ENCODE measurements at places on chromosomes 5 and 9.

GRCh38 chr5:146203872-146204192, 427 bp downstream of the RBM27 start:
- no peak for DNase-seq

GRCh38 chr9:6889868-6890267, 132.1 kb downstream of the KDM4C start:
- DNase-seq: no peak

- DNase-seq: no peak
Observed at GRCh38 chr5:130836729-130837649, 328.1 kb downstream of the HINT1 start.

DNA sequence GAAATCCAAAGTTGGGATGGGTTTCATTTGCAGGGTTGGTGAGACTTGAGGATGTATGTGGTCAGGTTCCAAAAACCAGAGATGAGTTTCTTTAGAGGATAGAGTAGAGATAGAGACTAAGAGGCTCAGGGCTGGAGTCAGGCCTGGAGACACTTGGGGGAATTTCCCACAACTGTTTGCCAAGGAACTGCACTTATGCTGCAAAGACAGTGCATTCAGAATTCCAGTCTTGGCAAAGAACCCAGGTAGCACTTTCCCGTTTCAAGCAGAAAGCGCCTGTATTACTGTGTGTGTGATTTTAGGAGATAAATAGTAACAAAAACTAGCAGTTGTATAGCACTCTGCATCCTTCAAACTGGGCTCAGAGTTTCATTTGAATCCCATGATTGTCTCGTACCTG, 55.4 kb downstream of the SNCAIP start:
- no peak for DNase-seq

GRCh38 chr5:141356950-141357349, 2.1 kb downstream of the PCDHGA4 start:
- DNase-seq: no peak

DNA sequence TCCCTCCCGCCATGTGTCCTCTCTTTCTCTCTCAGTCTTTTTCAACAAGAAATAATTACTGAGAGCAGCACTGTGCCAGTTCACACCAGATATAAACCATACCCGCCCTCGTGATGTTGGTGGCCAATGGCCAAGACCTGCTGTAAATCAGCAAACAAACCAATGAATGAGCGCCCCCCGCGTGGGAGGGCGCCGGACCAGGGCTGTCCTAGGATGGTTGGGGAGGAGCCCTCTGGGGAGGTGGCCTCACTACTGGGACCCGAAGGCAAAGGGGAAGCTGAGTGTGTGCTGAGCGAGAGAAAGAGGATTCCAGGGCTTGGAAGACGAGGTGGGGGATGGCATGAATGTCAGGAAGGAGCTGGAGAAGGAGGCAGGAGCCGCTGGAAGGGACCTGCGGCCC, 51.2 kb upstream of the BARHL1 start:
- DNase-seq: no peak

DNA sequence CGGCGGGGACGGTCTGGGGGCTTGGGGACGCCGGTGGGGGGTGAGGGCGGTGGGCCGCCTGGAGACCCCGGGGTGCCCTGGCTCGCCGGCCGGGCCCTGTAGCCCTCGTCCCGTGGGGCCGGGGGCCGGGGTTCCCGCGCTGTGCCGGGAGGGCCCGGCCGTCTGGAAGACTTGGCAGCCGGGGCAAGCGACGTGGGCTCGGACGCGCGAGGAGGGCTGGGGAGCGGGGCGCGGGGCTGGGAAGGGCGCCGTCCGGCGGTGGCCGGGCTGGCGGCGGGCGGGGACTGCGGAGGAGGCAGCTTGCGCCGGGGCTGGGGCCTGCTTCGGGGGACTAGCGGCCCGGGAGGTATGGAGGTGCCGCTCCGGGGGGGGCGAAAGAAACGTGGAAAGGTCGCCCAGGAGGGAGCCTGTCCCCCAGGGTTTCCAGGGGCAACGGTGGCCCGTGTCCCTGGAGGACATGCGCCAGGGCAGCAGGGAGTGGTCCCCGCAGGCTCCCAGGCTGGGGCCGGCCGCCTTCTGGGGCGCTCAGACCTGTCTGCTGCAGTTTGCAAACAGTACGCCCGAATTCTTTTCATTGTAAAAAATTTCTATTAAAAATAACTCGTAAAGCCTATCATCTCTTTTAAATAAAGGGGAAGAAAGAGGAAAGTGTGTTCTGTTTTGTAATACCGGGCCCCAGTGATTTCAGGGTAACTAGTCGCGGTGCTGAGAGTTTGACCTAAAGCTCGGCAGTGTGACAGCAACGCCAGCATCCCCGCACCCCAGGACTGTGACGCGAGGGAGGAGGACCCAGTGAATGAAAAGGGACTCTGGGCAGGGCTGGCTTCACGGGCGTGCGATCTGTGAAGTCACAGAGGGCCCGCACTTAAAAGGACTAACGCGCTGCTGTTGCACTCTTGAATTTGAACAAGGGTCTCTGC, 752 bp upstream of the ANKH start:
- DNase-seq: peak; percentile 90

DNA sequence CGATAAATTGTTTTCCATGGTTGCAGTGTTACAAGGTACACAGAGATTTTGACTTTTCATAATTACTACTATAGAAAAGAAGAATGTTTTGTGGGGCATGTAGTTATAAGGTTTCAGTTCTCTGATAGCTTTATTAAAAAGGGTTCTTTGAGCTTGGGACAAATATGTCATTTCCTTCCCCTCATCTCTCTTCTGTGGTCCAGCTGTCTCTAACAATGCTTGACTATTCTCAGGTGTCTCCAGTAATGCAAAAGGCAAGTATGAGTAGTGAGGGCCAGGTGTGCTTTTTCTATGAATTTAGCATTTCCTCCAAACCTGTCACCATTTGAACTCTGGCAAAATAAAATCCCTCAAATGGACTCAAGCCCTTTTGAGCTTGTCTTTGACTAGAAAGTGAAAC, 84.3 kb downstream of the SLF1 start:
- no peak for DNase-seq

DNA sequence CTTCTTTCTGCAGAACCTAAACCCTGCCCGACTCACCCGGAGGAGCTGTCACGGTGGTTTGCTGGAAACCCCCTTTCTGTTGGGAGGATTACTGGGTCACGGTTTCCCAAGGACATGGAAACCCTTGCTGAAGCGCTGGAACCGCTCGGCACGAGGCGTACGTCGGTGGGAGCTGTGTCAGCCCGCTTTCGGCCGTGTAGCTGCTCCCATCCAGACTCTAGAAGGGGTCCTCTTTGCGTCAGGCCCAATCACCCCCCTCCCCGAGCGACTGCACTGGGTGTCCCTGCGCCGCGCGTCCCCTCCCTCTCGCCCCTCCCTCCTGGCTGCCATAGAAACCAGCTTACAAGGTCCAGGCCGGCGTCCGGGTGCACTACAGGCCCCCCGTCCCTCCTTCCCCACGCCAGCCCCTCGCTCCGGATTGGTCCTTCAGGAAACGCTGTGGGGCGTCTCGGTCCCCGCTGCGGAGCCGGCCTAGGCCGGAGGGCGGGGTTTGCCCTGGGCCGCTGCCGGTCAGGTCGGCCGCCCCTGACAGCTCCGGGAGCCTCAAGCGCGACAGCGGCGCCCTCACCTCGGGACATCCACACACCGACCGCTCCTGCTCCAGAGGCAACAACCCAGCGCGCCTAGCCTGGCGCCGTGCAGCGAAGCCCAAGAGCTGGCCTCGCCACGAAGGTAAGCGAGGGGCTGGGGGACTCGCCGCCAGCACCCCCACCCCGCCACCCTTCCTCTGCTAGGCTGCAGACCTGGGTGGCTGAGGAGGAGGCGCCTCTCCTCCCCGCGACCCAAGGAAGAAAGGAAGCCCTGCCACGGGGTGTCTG, at the start of gene NIM1K:
Gene NIM1K (plus strand): TSS at position 486 of the 818 bp plus-strand sequence. CDS start 53,551 bp downstream, outside the sequence.
- peak; percentile 86 for DNase-seq

DNA sequence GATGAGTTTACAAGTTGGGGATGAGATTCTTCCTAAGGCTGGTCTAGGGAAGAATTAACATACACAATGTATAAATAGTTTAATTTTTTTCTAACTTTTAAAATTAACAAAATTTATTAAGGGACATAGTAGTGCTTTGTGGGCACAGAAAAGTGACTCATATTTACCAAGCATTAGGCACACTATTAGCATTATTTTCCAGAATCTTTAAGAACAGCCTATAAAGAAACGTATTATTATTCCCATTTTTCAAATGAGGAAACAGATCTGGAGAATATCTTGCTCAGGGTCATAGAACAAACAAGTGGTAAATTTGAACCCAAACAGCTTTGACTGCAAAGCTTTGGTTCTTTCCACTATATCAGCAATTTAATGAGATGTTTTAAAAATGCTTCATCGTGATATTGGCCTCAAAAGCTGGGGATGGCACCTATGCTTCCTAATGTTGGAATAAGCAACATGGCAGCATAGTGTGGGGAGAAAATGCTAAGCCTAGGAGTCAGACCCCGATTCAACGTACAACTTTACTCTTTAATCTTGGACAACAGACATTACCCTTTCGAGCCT, 55.9 kb downstream of the ABCA1 start:
- DNase-seq: no peak

DNA sequence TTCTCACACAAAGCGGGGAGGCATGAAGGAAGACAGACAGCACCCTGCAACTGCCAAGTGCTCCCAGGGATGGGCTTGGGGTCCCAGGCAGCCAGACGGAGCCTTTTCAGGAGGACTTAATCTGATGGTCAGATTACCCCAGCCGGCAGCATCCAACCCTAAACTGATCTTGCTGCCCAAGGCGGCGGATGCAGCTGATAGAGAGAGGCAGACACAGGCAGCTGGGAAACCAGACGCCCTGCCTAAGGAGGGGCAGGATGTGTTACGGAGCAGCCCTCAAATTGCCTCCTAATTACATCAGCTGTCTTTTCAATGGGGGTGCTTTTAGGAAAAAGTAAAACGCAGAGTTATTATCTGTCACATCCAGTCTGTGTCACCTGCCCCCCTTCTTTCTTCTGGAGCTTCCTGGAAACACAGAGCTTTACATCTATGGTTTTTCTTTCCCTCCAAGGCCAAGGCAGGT, 190.9 kb upstream of the PANK3 start:
- DNase-seq: no peak

DNA sequence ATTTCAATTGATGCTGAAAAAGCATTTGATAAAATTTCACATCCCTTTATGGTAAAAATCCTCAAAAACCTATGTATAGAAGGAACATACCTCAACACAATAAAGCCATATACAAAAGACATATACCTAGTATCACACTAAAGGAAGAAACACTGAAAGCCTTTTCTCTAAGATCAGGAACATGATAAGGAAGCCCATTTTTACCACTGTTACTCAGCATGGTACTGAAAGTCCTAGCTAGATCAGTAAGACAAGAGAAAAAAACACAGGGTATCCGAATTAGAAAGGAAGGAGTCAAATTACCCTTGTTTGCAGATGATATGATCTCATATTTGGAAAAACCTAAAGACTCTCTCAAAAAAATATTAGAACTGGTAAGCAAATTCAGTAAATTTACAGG, 350.2 kb upstream of the PDE4D start:
- DNase-seq: no peak

- DNase-seq: no peak
Observed at GRCh38 chr5:146539973-146540372, 24.0 kb upstream of the GPR151 start.

- DNase-seq: no peak
Observed at GRCh38 chr5:39427229-39427628, 2.4 kb upstream of the DAB2 start.

- DNase-seq: no peak
Observed at GRCh38 chr5:138844812-138845513, 30.2 kb downstream of the LRRTM2 start.

DNA sequence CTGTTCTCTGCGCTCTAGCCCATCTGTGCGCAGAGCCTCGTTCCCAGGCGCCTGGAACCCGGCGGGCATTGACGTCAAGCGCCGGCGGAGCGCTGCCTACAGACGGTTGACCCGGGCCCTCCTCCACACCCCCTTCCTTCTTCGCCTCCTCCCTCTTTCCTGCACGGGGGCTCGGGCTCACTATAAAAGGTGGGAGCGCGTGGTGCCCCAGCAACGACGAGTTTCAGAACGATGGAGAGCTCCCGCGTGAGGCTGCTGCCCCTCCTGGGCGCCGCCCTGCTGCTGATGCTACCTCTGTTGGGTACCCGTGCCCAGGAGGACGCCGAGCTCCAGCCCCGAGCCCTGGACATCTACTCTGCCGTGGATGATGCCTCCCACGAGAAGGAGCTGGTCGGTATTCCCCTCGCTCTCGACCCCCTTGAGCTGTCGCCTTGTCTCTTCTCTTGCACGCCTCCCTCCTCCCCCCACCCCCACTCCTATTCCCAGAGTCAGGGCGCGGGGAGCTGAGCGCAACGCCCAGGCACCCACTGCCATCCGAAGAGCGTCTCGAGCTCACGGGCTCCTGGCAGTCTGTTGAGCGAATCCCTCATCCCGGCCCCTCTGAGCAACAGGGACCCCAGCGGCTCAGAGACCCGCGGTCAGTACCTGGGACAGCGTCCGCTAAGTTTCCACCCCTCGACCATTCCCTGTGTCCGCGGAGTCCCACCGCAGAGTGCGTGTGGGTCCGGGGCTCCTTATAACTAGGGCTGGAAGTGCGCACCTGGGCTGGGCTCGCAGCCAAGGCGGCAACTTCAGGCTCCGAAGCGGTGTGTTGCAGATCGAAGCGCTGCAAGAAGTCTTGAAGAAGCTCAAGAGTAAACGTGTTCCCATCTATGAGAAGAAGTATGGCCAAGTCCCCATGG, at the start of gene CARTPT:
Gene CARTPT (plus strand): TSS at position 213 of the 902 bp plus-strand sequence. CDS start 19 bp downstream, at position 232.
- no peak for DNase-seq

- DNase-seq: no peak
Observed at GRCh38 chr9:71955300-71955915, 44.0 kb downstream of the C9orf85 start.

- peak; percentile 73 for DNase-seq
Observed at GRCh38 chr9:134983074-134983473, 65.4 kb upstream of the FCN1 start.

GRCh38 chr9:93958819-93959682, 3.9 kb upstream of the BARX1 start:
- peak; percentile 78 for DNase-seq

GRCh38 chr9:93171261-93171990, 12.5 kb upstream of the WNK2 start:
- no peak for DNase-seq

DNA sequence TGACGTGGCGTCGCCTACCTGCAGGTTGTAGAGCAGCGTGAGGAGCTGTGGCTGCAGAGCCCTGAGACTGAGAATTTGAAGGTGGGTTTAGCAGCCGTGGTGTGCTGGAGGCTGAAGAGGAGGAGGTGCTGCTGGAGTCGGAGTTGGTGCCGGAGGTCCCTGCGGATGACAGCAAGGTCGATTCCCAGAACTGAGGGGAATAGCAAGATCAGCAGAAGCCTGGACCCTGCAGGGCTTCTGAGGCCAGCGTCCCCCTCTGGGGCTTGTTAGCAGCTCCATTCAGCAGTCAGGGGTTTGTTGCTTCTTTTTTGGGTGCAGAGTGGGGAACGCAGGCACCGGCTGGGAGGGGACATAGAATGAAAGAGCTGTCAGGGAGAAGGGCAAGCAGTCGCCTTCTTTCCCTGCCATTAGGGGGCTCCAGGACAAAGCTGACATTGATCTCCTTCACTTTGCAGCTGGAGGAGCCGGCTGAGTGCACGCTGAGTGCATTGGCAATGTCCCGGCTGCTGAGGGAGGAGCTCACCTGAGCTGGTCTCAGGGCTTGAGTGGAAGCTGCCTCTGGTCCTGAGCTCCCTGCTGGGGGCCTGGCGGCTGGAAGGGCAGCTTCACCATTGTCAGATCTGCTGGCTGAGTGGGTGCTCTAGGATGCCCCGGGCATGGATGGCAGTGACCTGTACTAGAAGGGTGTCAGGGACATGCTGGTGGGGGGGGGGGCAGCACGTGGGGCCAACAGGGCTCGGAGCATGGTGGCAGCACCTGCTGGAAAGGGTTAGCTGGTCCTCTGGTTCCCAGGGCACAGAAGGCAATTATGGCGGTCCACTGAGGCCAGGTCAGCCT, 20.8 kb downstream of the OBP2B start:
- DNase-seq: peak; percentile 55

- no peak for DNase-seq
Observed at GRCh38 chr9:79189511-79189924, 382.2 kb upstream of the TLE4 start.

Measured in aorta (tissue), 5 donors.